ENCODE measurements at places on chromosomes 13 and 19.

DNA sequence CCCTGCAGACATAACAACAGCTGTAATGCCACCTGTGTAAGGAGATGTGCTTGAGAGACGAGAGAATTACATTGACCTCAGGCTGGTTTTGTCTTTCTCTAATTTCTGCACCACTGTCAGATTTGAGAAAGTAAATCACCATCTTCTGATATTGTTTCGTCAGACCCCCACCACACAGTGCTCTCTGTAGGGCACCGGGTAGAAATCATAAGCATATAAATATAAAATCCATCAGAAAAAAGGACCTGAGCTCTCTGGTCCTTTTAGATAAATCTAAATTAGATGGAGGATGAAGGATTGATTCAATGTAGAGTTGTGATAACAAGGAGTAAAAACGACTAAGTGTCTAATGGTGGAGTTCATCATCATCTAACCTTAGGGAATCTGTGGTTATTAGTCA is 1981.0 kb upstream of the PRR20A start:
- no peak for DNase-seq

- DNase-seq: no peak
Observed at GRCh38 chr19:41928221-41928683, at the start of gene ERFL. ERFL (minus strand) TSS chr19:41928449; CDS start chr19:41912919, 15,530 bp downstream.

DNA sequence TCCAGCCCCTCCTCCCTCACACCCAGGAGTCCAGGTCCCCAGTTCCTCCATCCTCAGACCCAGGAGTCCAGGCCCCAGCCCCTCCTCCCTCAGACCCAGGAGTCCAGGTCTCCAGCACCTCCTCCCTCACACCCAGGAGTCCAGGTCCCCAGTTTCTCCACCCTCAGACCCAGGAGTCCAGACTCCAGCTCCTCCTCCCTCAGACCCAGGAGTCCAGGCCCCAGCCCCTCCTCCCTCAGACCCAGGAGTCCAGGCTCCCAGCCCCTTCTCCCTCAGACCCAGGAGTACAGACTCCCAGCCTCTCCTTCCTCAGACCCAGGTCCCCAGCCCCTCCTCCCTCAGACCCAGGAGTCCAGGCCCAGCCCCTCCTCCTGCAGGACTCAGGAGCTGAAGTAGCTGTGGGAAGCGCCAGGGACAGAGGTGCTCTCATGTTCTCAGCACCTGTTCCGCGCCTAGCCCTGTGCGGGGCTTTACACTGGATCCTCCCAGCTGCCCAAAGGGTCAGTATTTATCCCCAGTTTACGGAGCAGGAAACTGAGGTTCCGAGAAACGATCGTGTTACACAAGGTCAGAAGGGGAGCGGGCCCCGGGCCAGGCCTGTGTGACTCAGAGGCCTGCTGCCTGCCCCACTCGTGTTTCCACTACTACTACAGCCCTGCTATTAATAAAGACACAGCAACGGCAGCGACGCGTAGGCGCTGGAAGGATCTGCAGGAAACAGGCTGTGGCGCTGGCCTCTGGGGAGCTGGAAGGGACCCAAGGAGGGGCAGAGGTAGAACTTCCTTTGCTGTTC is 1.7 kb upstream of the SBK3 start:
- DNase-seq: no peak

GRCh38 chr13:28356561-28357021 is 138.3 kb downstream of the FLT1 start:
- no peak for DNase-seq

DNA sequence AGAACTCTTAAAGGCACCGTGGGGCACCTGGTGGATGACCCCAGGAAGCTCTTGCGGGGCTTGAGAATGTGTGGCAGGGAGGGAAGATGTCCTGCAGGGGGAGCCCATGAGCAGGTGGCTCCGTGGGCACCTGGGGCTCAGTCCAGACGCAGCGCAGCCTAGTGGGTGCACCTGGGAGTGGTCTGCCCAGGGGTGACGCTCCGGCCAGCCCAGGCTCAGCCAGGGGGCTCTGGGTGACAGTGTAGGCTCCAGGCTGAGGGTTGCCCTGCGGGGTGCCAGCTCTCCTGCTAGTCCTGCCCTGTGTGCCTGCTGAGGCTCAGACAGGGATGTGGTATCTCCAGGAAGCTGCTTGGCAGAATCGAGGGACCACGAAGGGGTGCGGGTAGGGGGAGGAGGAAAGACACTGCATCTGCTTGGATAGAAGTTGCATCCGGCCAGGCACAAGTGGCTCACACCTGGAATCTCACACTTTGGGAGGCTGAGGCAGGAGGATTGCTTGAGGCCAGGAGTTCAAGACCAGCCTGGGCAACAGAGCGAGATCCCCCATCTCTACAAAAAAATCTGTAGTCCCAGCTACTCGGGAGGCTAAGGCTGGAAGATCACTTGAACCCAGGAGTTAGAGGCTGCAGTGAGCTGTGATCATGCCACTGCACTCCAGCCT is 15.0 kb upstream of the PGLS start:
- DNase-seq: peak; percentile 90

DNA sequence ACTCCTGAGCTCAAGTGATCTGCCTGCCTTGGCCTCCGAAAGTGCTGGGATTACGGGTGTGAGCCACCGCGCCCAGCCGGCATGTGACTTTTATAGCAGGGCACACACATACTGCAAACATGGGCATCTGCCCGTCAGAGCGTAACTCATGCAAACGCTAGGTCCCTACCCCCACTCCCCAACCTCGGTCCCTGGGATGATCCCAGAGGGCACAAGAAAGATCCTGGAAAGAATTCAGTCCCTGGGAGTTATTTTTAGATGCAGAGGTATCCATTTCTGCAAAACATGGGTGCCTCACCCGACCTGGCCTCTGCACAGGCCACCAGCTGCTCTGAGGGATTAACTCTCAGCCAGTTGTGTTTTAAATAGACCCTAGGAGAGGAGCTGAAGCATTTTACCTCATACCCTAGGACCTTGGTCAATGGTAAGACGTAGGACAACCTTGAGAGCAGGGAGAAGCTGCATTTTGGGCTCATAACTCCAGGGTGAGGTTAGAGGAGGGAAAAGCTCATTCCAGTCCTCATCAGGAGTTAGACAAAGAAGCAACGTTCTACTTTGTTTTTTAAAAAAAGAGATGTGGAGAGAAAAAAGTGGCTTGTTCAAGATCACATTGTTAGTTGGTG is 10.8 kb downstream of the TMEM38A start:
- no peak for DNase-seq

GRCh38 chr13:103299079-103299478 is 232.9 kb upstream of the SLC10A2 start:
- DNase-seq: no peak

DNA sequence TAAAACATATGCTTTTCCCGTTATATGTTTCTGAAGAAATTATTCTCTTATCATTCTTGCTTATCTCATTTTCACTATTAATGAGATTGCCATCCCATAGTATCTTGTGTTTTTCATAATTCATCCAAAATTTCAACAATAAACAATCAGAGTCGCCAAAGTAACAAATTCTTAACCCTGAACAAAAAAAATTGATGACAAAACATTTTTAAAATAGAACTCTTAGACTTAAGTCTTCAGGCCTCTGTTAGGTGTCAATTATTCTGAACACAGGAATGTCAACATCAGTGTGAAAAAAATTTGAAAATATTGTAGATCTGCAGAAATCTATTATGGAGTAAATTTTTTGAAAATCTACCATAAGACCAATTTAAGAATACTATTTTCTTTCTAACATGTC is 37.4 kb downstream of the NEK5 start:
- DNase-seq: no peak

DNA sequence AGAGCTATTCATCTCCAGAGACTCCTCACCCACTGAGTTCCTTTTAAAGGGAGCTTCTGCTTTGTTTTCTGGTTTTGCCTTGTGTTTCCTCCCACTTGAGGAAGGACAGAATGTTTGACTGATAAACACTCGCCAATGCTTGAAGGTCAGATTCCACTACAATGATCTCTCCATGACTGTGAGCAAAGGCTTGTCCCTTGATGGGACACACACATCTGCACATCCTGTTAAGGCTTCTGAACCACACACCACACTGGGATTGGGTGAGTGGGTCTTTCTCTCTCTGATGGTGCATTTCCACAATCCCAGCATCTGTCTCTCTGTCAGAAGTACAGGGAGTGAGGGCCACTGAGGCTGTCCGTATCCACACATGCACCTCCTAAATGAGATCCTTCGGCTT is 245.3 kb downstream of the IRS2 start:
- no peak for DNase-seq

DNA sequence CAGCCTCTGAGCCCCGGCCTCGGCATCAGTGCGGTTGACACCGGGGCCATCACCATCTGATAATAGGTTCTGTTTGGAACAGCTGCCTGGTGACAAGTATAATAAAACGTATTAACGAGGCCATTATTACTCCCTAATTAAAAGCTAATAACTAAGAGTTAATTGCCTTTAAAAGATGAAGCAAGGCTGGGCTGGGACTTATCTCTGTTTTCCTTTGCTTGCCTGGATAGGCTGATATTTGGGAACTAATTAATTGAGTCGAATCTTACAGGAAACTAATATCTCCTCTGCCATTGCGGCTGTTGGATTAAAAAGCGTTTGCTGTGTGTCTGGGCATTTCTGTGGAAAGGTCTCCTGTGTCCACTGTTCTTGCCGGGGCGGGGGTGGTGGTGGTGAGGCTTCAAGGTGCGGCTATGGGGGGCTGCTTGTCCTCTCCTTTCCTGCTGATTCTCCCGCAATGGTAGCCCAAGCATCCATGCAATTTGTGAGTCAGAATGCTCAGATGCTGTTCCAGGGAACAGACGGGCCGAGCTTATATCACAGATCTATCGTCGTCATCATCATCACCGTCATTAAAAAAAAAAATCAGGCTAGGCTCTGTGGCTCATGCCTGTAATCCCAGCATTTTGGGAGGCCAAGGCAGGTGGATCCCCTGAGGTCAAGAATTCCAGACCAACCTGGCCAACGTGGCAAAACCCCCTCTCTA is 162.7 kb downstream of the PTPRS start:
- DNase-seq: no peak

GRCh38 chr19:47005873-47006272 is 13.8 kb upstream of the NPAS1 start:
- DNase-seq: no peak

- no peak for DNase-seq
Observed at GRCh38 chr13:113207460-113207859, 1.0 kb downstream of the PCID2 start.

DNA sequence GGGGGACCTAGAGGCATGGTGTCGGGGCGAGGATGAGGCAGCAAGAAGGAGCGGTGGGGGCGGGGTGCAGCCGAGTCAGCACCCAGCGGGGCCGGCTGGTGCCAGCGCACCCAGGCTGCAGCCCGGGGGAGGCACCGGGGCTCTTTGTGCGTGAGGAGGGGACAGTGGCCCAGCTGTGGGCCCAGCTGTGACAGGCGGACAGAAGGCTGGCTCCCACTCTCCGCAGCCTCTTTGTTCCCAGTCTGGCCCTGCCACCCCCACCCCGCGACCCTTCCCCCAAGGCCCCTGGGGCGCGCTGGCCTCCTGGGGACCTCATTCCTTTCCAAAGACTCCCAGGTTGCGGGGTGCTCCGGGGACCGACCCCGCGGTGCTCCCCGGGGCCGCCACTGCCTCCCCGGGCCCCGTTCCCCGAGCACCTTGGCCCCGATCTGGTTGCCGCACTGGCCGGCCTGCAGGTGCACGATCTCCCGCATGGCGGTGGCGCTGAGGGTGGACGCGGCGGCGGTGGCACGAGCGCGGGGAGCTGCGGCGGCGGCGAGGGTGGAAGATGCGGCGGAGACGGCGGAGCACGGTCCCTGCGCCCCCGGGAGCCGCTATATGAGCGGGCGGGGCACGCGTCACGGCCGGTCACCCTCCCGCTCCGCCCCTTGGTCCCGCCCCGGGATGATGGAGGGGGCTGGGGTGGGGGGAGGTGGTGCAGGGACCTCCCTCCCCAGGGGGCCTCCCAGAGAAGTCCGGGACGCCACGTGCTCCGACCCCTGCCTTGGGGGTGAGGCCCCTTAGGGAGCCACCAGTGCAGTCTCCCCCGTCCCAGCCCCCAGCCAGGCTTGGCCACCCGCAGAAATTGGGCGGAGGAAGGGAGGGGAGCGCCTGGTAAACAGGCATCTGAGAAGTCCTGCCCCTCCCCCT is at the start of gene TUBB4A:
TUBB4A (minus strand) TSS at position 570 of the 909 bp plus-strand sequence; CDS start at position 473, 97 bp downstream.
- DNase-seq: peak; percentile 77

GRCh38 chr19:16462757-16463250 is 9.0 kb downstream of the EPS15L1 start:
- DNase-seq: no peak

GRCh38 chr19:49119411-49120324 is at the start of gene PPFIA3:
PPFIA3 (plus strand) TSS chr19:49119544; CDS start chr19:49127874, 8,330 bp downstream.
- no peak for DNase-seq

GRCh38 chr19:38734426-38735256 is 9.6 kb downstream of the CAPN12 start:
- DNase-seq: peak; percentile 63

DNA sequence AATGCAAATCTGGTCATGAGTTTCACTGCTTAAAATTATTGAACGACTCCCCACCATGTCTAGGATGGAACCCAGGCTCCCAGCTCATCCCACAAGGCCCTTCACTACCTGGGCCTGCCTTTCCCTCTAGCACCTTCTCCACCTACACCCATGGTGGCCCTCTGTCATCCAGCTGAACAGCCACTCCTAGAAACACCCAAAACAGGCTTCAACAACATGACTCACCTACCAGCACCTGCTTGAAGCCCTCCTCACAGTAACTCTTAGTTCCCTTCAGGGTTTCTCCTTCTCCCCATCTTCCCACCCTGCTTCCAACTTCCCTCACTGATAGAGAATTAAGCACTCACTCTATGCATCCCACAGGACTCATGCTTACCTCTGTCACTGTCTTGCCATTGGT is 6.6 kb upstream of the IGFL2 start:
- DNase-seq: no peak

DNA sequence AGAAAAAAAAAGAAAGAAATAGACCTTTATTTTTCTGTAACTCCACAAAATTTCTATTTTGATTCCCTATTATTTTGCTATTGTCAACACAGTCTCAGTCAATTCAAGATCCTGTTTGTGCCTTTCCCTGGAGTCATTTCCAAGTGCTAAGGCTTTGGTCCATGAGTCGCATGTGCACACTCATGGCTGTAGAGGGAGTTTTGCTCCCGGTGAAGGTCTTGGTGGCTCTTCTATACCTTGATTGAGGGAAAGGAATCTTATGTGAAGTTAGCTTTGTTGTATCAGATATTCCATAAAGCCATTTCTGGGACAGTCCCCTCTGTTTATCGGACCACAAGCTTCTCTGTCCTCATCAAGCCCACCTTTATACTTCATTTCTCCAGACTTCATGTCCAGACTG is 58.7 kb upstream of the ALOX5AP start:
- DNase-seq: no peak
